ENCODE measurements at places on chromosomes 5 and 9.

DNA sequence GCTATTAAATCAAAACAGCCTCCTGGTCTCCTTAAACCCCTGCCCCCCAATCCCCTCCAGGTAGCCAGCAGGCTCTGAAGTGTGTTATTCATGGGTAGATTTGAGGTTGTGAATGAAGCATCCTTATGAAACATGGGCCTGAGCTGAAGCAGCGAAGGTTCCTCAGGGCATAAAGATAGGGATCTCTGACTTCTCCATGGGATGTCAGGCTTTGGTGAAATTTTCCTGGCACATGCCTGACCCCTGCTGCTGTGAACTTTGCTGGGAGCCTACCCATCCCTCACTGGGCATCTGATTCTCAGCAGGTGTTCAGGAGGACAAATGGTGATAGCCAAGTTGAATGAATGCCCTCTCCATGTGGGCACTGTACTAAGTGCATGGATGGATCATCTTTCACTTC, 250.3 kb downstream of the ASTN2 start:
- DNase-seq = no peak

DNA sequence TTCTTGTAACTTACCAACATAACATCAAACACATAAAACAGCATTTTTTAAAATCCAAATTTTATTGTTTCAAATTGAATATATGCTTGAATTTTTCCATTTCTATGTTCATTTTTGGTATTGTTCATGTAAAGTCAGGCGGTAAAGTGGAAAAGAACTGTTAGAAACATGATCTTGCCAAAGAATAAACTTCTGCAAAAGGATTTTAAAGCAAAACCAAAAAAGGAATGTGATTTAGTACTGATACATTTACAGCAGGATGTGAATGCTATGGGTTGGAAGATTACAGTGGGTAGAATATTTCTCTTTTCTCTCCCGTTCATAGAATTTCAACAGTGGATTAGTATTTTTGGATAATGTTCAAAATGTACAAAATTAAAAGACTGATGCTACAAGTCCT, 277.2 kb upstream of the MPDZ start:
- DNase-seq = no peak

GRCh38 chr5:139680368-139681111, 32.4 kb downstream of the CXXC5 start:
- no peak for DNase-seq

DNA sequence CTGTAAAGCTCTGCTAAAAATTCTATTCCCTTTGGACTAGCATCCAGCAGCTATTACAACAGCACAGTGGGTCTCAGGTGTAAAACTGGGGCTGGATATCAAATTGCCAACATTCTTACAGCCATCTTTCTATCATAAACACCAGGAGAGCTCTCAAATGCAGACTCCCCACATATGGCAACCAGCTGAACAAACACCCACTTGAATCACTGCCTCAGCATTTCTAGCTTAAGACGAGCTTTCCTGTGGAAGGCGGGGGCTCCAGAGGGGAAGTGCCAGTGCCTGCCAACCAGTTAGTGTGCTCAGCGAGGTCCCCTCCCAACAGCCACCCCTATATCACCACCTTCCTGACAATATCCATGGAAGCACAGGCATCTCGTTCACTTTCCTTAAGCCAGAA, 62.2 kb downstream of the IPPK start:
- no peak for DNase-seq

DNA sequence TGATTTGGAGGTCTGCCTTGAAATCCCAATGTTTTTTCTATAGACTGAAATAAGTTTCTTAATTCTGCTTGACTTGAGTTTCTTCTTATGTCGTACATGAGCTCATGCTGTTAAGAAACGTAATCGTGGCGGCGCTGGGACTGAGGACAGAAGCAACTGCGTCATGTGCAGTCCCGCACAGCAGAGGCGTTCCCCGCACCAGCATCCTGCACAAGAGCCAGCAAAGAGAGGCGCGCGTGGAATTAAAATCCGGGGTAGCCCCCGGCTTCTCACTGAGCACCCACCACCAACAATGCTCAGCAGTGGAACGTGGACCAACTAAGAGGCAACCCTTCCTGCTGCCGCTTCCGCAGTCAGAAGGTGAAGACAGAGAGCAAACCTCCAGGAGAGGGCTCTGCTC, 496.2 kb upstream of the ADAMTS16 start:
- no peak for DNase-seq

DNA sequence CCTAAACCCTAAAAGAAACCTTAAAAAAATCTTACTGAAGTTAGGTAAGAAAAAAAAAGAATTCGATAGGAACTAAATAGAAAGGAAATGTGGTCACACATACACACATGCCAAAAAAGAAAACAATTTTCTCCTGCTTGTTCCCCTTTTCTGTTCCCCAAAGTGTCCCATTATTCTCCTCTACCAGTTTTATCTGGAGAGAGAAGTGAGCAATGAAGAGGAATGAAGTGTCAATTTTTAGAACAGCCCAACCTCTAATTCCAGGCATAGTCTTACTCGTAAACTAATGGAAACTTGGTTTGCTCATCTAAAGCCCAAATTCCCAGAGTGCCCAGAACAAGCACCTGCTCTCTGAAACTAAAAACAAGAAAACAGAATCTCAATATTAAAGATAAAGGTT, 26.1 kb downstream of the AP3B1 start:
- no peak for DNase-seq

- no peak for DNase-seq
Observed at GRCh38 chr9:114829574-114830440, 24.0 kb upstream of the TNFSF15 start.

DNA sequence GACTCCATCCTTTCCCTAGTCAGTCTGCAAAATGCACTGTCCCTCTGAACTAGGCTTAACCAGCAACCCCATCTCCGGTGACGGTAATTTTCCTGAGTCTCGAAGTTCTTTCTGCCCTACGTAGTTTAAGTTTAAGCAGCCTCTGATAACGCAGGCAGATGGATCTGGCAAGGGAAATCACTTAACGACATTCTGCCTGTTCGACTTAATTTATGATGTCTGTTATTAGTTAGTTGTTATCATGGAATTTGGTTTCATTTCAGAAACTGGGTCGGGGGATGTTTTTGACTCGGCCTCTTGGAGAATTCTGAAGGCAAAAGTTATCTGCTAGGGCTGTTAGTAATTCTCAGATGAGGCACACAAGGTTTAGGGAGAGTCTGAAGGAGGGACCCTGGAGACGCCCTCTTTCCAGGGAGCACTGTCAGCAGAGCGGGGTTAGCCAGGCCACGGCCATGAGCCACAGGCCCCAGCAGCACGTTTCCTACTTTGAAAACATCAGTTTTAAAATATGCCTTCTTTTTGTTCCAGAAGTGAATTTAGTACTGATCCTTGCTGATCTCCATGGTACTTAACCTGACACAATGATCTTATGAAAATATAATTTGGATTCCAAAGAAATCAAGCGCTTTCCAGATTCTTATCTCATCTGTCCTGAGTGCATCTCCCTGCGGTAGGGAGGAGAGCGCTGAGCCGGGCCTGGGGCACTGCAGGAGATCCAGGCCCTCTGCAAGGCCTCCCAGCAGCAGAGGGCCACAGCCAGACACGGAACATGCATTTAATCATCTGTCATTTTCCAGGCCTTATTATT, 171.0 kb upstream of the OTULINL start:
- no peak for DNase-seq

GRCh38 chr9:125522328-125522725, 184.7 kb downstream of the MAPKAP1 start:
- no peak for DNase-seq

GRCh38 chr5:34053571-34054399, 10.8 kb upstream of the C1QTNF3 start:
- DNase-seq = no peak

GRCh38 chr9:38278457-38278856, 114.0 kb upstream of the ALDH1B1 start:
- DNase-seq = no peak

DNA sequence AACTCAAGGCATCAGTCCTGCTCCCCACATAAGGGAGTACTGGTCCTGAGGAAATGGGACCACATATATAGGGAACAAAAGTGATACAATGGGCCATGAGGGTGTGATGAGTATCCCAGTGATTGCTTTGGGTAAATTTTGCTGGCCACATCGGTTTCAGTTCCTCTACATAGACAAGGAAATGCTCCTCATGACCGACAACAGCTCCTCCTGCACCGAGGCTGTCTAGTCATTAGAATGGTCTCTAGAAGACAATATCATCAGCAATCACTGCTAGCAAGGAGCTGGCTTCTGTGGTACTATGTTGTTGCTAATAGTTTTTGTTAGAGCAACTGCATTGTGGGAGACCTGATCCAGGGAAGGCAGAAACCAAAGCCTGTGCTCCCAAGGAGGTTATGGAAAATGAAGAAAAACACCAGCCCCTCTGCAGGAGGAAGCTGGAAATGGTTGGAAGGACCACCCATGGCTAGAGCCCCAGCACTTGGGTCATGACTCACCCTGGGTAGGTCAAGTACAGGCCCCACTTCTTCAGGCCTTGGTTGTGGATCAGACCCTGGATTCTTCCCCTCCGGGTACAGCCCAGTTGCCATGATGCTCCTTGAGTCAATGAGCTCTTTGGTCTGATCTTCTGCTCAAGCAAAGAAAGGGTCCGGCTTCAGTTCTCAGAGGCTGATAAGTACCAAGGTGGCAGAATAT, 3.4 kb upstream of the CTSL start:
- DNase-seq = peak; percentile 9

DNA sequence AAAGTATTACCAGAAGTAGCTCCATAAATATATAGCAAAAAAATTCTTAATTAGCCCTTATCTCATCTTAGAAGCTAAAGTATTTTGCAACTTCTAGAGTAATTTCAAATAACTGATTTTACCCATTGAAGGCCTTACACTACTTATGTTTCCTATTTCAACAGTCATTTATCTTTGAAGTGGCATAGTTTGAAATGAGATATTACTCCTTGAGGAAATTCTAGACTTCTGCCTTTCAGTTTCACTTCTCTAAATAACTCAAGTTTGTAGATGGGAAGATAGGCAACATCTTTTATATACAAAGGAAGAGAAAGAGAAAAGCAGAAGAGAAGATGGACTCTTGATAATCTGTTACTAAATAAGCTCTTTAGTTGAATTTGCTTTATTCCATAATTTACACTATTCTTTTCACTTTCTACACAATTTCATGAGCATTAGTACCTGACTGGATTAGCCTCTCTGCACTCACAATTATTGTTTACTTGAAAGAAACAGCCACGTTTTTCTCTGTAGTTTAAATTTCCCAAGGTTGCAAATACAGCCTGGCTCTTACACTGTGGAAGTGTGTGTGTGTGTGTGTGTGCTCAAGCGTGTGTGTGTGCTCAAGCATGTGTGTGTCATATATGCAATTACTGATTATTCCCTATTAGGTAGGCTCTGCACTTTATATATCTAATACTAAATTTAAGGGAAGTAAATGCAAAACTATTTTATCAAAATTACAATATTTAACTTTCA, 60.6 kb upstream of the EMB start:
- DNase-seq = no peak

GRCh38 chr9:125948887-125949596, 201.9 kb downstream of the PBX3 start:
- no peak for DNase-seq

DNA sequence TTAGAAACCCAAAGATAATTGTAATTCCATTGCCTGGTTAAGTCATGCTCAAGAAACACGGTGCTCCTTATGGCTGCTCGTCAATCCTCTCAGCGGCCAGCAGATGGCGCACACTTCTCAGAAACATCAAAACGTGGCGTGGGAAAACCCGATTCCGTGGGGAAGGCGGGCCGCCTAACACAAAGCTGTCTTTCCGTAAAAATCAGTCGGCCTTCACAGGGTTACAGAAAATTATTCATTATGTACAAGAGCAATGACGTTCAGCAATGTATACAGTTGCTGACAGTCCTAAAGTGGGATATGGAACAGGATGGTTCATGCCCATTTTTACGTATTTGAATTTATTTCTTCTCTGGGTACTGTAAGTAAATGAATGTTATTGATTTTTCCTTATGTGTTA, 83.5 kb downstream of the PDE4D start:
- DNase-seq = peak; percentile 55

- no peak for DNase-seq
Observed at GRCh38 chr9:114046875-114047274, 31.2 kb downstream of the AMBP start.

Data from CD4-positive, alpha-beta T cell treated with Interferon alpha-2 for 1 hour (primary cell).